ENCODE measurements at places on chromosomes 7 and 10. TPM values are rescaled to one million over a fixed set of nuclear protein-coding genes. Genes with fewer than 3 reads are reported as not detected.

Gene SLC39A12
- not detected for total RNA-seq

Gene SORCS3
- not detected for total RNA-seq

DNA sequence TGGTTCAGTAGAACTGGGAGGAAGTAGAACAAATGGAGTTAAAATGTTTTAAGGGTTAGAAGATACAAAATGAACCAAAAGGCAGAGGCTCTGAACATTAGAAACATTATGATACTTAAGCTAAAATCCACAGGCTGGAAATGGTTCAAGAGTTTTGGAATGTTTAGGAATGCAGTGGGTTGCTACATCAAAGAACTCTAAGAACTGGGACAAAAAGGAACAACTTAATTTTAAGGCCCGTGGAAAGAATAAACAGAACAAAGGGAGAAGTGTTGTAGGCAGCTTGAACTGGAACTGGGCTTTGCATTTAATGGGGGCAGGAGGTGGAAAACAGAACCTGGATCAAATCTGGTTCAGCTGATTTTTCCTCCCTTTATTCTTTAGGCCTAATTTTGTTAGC, 3.5 kb upstream of the C7orf25 start:
- DNase-seq, result peak; percentile 26

- no peak for DNase-seq
Measured at GRCh38 chr7:136637813-136638212, 230.6 kb upstream of the CHRM2 start.

GRCh38 chr10:111954386-111954785, 229.2 kb downstream of the GPAM start:
- no peak for DNase-seq

Data from fibroblast of villous mesenchyme (primary cell).